ENCODE measurements at places on chromosomes 6 and 20. TPM values are rescaled to one million over a fixed set of nuclear protein-coding genes. Genes with fewer than 3 reads are reported as not detected.

Gene TUBB2B
- total RNA-seq, result 67.2 TPM

Gene CAP2
- total RNA-seq, result 71.8 TPM

GRCh38 chr6:142647449-142648035, 297.4 kb downstream of the HIVEP2 start:
- no peak for DNase-seq

Gene SF3B5
- total RNA-seq, result 134 TPM

Gene OOEP
- not detected for total RNA-seq

DNA sequence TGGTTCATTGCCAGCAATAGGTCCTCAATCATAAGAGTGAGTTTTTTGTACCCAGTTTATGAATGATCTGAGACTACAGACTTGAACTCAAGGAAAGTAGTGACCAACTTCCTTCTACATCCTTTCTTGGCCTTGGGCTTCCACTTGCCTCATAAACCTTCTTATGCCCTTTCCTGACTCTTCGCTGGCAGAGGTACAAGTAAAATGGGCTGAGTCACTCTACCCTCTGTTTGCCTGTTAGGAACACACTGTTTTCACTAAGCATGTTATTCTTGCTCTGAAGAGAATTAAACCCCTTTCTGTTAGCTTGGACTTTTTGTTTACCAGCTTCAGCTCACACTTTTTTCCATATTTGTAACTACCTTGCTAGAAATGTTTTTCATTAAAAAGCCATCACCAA, 74.4 kb downstream of the PKHD1 start:
- DNase-seq, result no peak

Gene DSP
- total RNA-seq, result 124 TPM

GRCh38 chr20:63119121-63119962, 96.6 kb downstream of the YTHDF1 start:
- no peak for DNase-seq

Gene WFDC10B
- not detected for total RNA-seq

Gene GUCA1A
- not detected for total RNA-seq

DNA sequence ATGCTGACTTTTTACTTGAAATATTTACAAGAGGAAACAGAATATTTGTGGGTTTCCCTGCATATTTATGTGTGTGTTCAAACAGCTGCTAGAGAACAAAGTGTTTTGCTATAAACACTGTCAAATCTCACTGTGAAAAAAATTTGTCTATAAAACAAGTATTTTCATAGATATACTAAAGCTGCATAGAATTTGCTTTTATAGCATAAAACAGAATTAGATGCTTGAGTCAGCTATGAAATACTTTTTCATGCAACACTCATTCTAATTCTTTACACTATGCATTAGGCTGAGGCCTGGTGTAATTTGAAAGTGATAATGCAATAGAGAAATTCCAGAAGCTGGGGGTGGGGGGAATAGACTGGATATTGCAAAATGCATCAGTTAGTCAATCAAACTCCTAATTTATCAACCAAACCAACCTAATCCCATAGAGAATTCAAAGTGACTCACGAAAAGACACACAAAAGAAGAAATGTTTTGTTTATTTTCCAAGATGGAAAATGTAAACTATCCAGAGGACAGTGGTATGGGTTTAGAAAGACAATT, 148.2 kb downstream of the LAMA2 start:
- DNase-seq, result no peak

GRCh38 chr6:83462524-83462923, 31.7 kb upstream of the ME1 start:
- no peak for DNase-seq

GRCh38 chr6:3053231-3053508, 15.1 kb upstream of the RIPK1 start:
- DNase-seq, result no peak

Gene FYN
- 142 TPM for total RNA-seq

Gene FOXF2
- 1.8 TPM for total RNA-seq

Gene ZBTB12
- 8.3 TPM for total RNA-seq

Gene MRPL14
- 38.9 TPM for total RNA-seq

DNA sequence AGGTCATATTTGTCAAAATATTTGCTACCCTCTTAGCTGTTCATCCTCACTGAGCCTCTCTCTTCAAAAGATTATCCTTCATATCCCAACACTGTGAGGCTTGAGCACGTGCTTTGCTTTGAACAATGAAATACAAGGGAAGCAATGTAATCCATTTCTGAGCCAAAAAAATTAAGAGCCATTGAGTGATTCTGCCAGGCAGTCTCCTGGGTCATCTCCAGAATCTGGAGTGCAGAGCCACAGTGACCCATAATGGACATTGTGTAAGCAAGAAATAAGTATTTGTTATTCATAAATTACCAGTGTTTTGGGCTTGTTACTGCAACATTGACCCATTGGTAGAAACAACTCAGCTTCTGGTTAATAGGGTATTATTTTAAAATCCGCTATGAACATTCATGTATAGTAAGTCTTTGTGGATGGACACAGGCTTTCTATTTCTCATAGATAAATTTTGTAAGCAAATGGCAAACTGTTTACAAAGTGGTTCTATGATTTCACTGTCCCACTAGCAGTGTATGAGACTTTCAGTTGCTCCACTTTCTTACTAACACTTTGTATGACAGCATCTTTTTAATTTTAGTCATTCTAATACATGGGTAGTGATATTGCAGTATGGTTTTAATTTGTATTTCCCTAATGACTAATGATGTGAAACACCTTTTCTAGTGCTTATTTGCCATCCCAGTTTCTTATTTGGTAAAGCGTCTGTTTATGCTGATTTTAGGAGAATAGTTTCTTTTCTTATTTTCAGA, 358.2 kb downstream of the PLCB1 start:
- no peak for DNase-seq

DNA sequence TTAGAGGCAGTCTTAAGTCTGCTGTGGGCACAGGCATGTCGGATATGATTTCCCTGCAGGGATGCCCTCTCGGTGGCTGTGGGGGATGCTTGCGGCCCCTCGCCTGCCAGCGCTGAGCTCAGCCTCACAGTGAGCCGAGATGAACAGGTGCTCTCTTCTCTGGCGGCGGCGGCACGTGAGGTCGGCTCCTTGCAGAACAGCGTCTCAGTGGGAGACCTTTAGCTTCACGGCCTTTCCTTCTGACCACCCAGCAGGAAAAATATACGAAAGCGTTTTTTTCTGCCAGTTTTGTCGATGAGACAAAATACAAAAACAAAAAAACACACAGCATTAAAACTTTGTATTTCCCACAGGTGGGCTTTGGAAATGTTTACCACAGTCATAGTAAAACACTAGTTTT, 23.6 kb downstream of the FOXA2 start:
- DNase-seq, result no peak

Gene HMGCLL1
- total RNA-seq, result not detected

Gene ACAT2
- total RNA-seq, result 22.4 TPM

GRCh38 chr6:141251286-141251685, 881.4 kb upstream of the GJE1 start:
- DNase-seq, result no peak

- no peak for DNase-seq
Observed at GRCh38 chr6:34465531-34466241, at the start of gene PACSIN1. PACSIN1 (plus strand) TSS chr6:34466076; CDS start chr6:34526306, 60,230 bp downstream.

DNA sequence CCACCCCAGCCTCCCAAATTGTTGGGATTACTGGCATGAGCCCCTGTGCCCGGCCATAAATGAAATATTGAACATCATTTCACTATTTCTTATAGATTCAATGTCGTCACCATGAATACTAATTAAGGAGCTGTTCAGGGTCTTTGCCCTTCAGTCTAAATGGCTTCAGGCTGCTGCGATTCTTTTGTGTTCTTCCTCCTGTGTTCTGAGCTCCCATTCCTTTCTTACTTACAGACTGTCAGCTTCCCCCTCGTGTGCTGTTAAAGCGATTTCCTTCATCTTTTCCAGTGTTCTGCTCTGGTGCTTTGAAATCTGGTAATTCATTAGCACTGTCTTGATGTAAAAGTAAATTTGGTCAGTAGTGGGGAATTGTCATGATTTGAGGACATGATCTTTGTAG, 63.3 kb upstream of the PRDM1 start:
- no peak for DNase-seq

Gene MMP24
- total RNA-seq, result 0.63 TPM

Gene TRMT6
- total RNA-seq, result 11.4 TPM

- no peak for DNase-seq
Observed at GRCh38 chr20:31731321-31731717, 7.8 kb upstream of the TPX2 start.

- no peak for DNase-seq
Observed at GRCh38 chr6:44247338-44248302, 719 bp downstream of the HSP90AB1 start.

GRCh38 chr20:58238490-58238889, 10.0 kb upstream of the ANKRD60 start:
- DNase-seq, result peak; percentile 66

Gene CCN6
- not detected for total RNA-seq

Gene ISM1
- 0.21 TPM for total RNA-seq

DNA sequence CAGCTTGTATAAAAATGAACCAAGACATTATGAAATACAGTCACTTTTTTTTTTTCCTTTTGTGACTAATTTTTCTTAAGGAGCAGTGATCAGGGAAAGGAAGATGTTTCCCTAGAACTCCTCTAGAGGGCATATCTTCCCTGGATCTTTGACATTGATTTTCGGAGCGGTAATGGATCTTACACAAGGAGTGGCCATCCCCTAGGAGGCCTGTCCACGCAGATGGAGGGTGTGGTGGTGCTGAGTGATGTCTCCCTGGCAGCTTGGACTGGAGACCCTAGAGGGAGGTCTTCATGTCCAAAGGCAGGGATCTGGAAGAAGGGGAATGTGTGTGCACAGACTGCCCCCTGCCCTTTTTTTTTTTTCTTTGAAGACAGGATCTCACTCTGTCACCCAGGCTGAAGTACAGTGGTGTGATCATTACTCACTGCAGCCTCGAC, 7.0 kb upstream of the KIFC1 start:
- no peak for DNase-seq

Gene PROKR2
- total RNA-seq, result not detected

DNA sequence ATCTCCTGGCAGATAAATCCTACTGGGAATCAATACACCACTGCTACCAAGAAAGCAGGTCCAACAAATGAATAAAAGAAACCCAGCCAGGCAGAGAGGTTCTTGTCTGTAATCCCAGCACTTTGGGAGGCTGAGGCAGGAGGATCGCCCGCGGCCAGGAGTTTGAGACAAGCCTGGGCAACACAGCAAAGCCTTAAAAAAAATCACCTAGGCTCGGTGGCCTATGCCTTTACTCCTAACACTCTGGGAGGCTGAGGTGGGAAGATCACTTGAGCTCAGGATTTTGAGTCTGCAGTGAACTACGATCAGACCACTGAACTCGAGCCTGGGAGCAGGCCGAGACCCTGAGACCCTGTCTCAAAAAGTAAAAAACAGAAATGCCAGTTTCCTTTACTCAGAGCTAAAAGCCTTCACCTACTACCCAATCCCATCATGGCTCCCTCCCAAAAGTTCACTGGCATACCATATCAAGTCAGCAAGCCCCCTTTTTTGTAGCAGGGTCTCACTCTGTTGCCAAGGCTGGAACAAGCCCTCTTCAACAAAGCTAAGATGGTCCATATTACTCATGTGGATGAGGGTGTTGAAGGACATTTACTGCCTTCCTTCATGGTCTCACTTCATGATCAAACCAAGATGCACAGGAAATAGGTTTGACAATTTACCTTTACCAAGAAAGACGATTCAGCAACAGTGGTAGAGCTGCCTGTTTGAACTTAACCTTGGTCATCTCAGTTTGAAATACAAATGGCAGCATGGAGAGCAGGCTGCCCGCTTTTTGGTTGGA, 5.3 kb downstream of the SNX5 start:
- DNase-seq, result no peak

Gene NSFL1C
- 74.6 TPM for total RNA-seq

DNA sequence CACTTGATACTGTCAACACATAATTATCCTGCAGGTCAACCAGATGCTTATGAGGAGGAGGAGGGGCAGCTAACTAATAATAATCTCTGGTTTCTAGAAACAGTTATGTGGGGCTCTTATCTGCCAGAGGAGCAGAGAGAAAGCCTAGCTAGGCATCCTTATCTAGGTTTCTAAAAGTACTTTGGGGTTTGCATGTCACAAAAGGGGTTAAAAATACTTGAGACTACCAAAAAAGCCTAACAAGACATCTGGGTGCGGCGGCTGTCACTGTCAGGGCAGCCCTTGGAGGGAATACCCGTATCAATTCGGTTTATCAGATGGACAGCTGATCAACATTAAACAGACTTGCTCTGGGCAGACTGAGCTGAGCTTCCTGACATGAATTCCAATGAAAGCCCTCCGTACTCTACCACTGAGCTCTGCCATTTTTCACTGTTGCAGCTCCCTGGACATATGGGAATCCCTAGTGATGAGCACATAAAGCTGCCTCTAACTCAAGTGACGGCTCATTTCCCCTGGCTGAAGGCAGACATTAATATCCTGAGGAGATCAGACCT, 166.6 kb downstream of the PDSS2 start:
- no peak for DNase-seq

DNA sequence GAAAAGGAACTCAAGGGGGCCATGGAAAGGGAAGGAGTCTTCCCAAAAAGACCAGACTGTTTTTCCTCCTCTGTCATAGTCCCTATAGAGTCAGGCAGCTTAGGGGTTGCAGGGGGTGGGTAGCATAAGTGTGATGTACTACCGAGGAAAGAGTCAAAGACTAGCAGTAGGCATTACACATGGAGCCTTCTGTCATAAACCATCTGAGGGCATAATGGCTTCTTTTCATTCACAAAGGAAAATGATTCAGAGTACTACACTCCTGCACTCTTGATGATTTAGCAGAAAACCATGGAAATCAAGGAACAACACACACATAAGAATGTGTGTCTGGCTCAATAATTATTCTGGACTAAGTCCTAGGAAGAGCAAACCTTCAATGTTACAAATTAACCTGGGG, 14.9 kb downstream of the PLN start:
- no peak for DNase-seq

- DNase-seq, result no peak
Observed at GRCh38 chr6:58073263-58073662, 755.8 kb downstream of the PRIM2 start.

- DNase-seq, result no peak
Observed at GRCh38 chr6:6912817-6913744, 194.7 kb upstream of the RREB1 start.

Gene PPIL1
- 21.0 TPM for total RNA-seq

DNA sequence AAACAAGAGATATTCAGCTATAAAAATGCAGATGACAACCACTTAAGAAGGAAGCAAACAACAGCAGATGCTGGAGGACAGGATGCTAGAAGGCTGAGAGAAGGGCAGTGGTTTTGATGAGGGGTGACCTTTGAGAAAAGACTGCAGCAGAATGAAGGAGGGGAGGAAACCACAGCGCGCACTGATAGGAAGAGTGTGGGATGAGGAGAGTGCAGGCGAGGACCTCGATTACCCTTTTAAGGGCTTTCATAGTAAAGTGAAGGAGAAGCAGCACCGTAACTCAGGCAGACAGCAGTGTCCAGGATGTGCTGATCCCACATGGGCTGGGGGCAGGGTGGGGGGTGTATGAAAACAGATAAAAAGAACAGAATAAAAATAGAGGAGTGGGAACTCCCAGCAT, 19.2 kb downstream of the ZBTB2 start:
- DNase-seq, result peak; percentile 51

Gene AKAP12
- total RNA-seq, result 154 TPM

- peak; percentile 80 for DNase-seq
Observed at GRCh38 chr20:58137651-58138265, 90.7 kb downstream of the ANKRD60 start.

Gene PRDM13
- not detected for total RNA-seq

GRCh38 chr20:34987288-34988190, 31.9 kb downstream of the MYH7B start:
- no peak for DNase-seq

Gene CBLN4
- not detected for total RNA-seq

Gene HRH3
- total RNA-seq, result not detected

- DNase-seq, result no peak
Observed at GRCh38 chr6:163738725-163739407, 324.3 kb downstream of the QKI start.

- DNase-seq, result no peak
Observed at GRCh38 chr6:34152806-34153520, 7.1 kb upstream of the GRM4 start.
